Endodermal cell (in vitro differentiated cells): ENCODE measurements at places on chromosomes 1 and 21.

DNA sequence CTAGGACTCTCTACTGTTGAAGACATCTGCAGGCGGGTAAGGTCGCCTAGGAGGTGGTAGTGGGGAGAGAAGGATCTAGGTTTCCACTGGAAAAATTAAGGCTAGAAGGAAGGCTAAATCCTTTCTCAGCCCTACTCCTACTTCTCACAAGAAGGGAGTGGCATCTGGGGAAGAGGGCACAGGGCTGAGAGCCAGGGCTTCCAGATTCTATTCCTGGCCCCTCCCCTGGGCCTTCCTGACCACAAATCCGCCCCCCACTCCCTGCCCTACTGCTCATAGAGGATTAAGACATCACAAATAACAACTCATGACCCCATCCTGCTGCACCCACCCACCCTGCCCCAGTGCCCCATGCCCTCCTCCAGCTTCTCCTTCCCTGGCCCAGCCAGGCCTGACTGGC is 2.5 kb downstream of the PHLDA3 start:
- DNase-seq, result no peak

DNA sequence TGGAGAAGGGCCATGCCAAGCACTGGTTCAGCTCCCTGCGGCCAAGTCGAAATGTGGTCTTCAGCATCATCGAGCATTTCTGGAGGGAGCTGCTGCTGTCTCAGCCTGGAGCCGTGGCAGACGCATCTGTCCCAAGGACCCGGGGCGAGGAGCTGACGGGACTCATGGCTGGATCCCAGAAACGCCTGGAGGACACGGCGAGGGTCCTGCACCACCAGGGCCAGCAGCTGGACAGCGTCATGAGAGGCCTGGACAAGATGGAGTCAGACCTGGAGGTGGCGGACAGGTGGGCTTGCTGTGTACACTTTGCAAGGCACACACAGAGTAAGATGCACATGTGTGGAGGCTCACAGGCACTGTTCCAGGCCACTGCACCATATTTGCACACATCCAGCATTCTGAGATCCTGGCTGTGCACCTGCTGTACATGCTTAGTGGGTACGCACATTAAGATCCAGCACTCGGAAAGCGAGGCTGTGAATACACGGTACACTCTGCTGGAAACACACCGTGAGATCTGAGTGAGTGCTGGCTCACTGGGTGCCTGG is 12.8 kb downstream of the SNAP47 start:
- no peak for DNase-seq

GRCh38 chr1:35936838-35937237 is 5.9 kb downstream of the AGO3 start:
- DNase-seq, result no peak

DNA sequence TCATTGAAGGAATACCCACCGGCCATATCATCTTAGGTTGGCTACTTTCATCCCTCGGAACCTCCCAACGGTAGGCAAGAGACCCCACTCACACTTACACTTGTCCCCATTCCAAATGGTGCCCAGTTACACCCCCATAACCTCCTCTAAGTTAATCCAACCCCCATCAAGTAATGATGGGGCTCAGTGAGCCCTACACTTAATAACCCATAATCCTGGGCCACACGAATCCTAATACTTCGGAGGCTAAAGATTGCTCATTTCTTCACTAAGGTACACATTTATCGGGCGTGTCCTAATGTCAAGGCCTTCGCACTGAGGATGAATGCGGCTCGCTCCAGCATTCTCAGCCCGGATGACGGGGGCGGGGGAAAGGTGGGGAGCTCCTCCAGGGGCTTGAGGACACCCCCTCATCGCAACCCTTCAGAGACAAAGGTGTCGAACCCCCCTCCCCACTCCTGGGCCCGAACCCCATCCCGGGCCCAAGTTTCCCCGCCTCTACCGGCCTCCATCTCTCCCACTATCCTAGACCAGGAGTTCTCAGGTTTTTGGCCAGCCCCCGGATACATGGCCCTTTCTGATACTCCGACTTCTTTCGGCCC is 435 bp downstream of the ILF2 start:
- DNase-seq, result no peak

DNA sequence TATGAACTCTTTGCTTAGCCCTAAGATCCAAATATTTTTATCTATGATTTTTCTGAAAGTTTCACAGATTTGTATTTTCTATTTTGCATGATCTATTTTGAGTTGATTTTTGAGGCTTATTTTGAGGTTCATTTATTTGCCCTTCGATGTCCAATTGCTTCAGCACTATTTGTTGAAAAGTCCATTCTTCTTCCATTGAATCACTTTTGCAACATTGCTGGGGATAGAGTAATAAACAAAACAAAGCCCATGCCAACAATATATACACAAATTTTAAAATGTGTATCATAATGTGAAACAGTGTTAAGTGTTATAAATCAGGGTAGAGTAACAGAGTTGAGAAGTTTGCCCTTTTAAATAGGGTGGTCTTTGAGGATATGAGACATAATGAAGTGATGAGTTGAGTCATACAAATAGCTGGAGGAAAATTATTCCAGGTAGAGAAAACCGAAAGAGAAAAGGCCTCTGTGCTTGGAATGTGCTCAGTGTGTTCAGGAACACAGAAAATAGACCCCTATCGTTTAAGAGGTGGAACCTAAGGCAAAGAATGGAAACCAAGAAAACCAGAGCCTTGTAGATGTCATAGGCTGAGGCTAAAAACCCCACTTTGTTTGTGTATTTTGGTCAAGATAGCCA is 172.7 kb upstream of the NR5A2 start:
- no peak for DNase-seq

DNA sequence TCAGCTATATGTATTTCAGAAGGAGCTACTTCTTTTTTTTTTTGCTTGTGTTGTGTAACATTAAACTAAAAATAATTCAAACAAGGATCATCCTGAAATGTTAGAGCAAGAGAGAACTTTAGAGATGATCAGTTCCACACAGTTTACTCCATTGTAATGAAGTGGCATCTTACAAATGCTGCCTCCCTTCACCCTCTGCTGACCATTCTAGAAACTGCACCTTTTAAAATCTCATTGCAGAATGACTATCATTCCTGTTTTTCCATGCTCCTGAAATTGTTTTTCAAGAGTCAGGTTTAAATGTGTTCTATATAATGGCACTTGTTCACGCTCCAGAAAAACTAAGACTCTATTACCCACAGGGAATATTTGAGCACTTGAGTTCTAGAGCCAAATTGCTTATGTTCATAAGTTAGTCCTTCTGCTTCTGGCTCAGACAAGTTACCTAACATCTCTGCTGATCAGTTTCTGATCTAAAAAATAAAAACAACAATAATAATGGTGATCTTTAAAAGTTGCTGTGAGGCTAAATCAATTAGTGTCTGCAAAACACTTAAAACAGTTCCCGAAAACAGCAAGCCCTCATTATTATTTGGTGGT is 21.5 kb upstream of the SLC44A5 start:
- no peak for DNase-seq

GRCh38 chr1:6612641-6613360 is 730 bp upstream of the PHF13 start:
- DNase-seq, result no peak

- DNase-seq, result no peak
These were observed 15.3 kb upstream of the PYHIN1 start for GRCh38 chr1:158916085-158916484.

DNA sequence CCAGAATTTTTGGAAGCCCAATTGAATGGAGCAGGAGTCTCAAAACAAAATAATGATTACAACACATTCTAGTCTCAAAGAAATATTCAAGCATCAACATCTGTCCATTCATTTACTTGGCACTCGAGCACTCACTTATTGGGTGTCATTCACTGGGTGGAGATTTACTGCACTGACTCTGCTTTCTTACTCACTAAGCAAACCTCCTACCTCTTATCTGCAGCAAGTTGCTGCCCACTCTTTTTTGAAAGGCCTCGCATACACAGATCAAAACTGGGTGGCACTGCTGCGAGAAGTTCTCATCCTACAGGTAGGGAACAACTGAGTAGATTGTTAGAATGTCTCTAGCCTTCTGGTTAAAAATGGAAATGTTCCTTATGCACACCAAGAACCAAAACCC is 18.0 kb downstream of the RHBDL2 start:
- no peak for DNase-seq

- DNase-seq, result peak; percentile 63
These were observed 7.7 kb downstream of the PADI1 start for GRCh38 chr1:17212487-17213121.

GRCh38 chr1:58896246-58897183 is 112.7 kb upstream of the JUN start:
- peak; percentile 69 for DNase-seq

DNA sequence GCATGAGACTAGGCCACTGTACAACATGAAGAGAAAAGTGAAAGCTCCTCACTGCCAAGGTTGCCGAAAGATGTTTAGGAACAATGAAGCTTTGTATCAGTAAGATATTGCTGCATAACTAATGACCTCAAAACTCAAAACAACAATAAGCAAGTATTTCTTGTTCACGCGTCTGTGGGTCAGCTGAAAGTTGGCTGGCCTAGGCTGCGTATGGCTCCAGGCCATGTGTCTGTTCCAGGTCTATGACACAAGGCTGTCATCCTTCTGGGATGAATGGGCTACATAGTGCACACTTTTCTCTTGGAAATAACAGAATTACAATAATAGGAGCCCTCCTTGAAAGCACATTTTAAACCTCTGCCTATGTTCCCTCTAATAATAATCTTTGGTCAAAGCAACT is 515.9 kb downstream of the PLPP3 start:
- DNase-seq, result no peak

DNA sequence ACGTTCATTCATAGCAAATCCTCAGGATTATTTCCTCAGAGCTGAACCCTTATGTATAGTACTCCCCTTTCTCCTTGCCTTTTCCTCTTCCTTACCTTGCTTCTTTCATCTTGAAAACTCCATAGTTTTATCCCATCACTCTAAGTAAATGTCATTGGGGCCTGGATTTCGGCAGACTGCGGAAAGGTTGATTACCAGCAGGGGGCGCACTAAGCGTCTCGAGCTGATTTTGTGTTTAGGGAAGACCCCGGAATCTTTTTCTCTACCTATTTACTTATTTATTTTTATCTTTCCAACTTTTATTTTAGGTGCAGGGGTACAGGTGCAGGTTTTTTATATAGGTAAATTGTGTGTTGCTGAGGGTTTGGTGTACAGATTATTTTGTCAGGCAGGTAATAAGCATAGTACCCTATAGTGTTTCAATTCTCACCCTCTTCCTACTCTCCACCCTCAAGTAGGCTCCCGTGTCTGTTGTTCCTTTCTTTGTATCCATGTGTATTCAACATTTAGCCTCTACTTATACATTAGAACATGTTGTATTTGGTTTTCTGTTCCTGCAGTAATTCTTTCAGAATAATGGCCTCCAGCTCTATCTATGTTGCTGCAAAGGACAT is 11.4 kb upstream of the MTARC1 start:
- peak; percentile 86 for DNase-seq

GRCh38 chr1:115656461-115657077 is 14.8 kb downstream of the VANGL1 start:
- peak; percentile 38 for DNase-seq

GRCh38 chr1:25769625-25770383 is 30.2 kb upstream of the SELENON start:
- DNase-seq, result no peak

GRCh38 chr1:178607718-178608408 is 95.0 kb downstream of the TEX35 start:
- no peak for DNase-seq

DNA sequence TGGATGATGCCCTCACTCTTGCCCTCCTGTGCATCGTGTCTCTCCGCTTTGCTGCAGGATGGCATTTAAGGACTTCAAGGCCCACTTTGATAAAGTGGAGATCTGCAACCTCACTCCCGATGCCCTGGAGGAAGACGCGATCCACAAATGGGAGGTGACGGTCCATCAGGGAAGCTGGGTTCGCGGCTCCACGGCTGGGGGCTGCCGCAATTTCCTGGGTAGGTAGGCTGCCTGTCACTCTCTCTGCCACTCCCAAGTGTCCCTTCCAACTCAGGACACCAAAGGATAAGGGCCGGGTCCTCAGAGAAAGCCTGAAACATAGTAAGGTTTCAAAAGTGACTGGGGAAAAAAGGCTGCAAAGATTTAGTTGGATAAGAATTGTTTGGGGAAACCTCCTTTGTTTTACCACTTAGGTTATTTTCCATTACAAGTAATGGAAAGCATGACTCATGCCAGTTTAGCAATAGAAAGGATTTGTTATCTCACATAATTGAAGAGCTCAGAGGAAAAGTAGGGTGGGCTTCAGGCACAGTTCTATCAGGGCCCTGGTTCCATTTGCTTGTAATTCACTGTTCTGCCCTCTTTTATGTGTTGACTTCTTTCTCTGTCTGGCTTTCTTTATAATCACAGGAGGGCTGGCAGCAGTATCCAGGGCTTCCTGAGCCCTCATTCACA is 31.9 kb downstream of the CAPN9 start:
- no peak for DNase-seq
